ENCODE measurements at places on chromosomes 3 and 15.
A peak's percentile ranks its signal among the peaks of the same experiment; 100 is the strongest.

DNA sequence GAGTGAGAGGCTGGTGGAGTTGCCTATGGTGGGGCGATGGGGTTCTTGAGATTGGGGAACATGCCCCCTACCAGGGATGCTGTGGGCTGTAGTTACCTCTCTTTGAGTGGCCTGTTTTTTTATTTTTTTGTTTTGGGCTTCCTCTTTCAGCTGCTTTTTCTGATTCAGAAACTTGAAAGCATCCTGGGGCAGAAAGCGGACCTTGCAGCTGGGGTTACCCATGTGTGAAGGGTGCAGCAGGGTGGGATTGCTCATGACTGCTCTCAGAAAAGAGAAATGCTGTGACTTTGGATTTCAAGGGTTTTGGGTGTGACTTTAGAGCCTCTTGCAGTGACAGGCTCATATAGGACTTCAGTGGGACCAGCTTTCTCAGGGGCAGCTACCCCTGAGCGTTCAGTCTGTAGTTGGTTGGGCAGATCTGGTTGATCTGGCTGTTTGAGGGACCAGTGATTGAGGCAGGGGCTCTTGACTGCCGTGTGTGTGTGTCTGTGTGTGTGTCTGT lies 1.8 kb downstream of the LIMD1 start:
- DNase-seq, result no peak

GRCh38 chr3:27542476-27542875 lies 58.3 kb upstream of the SLC4A7 start:
- DNase-seq, result no peak

DNA sequence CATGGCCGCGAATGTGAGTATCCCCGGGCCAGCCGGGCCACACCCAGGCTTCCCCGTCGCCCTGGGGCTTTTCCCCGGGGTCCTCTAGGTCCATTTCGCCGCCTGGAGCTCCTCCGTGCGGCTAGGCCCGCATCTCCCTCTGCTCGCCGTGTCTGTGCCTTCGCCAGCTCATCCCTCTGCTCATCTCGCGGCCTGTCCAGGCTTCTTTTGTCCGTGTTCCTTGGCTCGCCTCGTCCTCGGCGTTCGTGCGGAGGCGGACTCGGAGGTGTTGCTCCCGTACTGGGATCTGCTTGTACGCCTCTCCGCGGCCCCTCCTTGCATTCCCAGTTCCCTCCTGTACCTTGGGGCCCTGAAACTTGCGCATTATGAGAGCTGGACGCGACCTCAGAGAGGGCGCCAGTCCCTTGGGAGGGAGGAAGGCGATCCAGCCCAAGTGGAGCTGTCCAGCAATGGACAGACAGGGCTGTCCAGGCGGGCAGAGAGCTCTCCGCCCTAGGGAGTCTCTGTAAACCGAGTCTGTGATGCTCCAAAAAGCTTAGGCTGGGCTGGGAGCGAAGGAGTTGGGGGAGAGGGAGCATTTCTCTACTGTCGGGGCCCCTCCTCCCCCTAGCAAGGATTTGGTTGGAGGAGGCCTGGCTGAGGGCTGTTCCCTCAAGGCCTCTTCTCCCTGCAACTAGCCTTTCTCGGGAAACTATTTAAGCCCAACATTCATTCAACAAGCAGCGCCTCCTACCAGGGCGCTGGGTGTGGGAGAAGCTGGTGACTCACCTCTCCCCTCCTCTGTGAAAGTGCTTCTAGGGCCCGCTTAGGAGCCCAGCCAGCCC lies 553 bp downstream of the TMEM43 start:
- peak; percentile 46 for DNase-seq

DNA sequence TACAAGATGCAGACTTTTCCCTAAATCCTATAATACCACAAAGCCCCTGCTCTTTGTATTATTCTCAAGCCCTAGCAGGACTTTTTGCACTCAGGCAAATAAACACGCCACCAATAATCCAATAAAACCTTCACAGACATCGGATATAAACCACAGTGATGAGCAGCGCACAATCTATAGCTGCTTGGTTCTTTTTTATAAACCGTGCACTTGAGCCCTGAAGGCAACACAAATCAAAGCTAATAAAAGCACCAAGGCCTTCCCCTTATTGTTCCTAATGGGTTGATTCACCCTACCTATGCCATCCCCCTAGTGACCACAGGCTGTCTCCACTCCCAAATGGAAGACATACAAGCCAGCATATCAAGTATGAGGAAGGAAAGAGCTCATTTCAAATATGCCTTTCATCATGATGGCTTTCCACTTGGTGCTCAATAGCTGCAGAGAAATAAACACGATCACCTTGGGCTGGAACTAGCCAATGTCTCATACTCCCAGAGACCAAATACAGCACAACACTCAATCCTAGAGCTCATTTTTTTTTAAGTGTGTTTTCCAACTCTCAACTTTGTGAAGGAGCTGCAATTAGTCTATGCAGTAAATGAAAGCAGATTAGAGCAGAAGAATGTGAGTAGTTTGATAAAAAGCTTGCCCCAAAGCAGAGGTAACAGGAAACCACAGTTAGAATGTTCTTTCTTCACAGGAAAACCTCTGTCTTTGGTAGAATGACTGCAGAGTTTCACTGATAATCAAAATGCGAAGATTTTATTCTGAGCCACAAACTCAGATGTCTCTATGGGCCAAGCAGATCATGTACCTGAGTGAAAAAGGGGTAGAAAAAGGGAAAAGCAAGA lies 573.9 kb downstream of the AGBL1 start:
- no peak for DNase-seq

DNA sequence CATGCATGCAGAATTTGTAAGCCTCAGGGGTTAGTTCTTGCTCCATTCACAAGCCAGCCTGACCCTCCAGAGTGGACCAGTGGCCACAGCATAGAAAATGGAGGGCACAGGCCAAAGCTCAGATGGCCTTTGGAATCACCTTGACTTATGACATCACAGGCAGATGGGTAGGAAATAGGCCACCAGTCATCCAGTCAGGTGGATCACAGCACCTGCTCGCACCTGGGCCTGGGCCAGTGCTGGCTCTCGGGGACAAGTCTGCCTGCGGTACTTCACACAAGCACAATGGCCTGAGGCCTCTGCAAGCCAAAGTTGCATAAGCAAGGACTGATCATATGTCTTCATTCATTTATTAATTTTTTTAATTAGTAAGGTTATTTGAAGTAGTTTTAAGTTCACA lies 39.3 kb downstream of the PPCDC start:
- no peak for DNase-seq

GRCh38 chr3:172913911-172914655 lies 163.6 kb downstream of the ECT2 start:
- no peak for DNase-seq

- DNase-seq, result no peak
These were observed 58.7 kb downstream of the CHSY1 start for GRCh38 chr15:101193120-101193644.

GRCh38 chr15:52258461-52258860 lies 37.1 kb downstream of the MYO5C start:
- no peak for DNase-seq

DNA sequence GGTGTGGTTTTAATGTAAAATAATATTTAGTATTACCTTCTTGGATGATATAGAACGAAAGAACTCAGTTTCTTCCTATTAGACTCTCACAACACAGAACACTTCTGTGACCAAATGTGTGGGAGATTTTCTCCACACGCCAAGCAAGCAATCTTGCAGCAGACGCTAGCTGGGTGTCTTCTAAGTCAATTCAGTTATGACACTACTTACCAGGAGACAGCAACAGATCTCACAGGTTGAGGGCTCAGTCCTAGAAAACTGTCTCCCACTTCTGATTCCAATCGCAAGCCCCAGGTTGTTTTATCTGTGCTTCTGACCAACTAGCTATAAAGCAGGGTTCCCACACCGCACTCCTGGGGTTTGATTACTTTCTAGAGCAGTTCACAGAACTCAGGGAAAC lies 41.2 kb downstream of the HERC1 start:
- DNase-seq, result no peak

GRCh38 chr3:39531066-39531465 lies 63.6 kb downstream of the MOBP start:
- DNase-seq, result no peak

DNA sequence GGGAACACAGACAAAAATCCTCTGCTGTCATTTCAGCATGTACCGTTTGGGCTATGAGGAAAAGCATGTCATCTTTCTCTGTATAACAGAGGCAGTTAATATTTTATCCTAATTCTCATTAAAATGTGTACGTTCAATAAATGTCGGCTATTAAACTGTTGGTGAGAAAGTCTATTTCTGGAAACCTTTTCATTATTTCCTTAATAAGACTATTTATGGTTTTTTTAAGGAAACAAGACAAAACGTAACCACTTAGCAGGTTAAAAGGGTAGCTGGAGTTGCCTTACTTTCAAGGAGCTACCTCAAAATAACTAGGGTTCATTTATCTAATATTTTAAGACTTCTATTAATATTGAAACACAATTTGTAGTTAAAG lies 1.8 kb upstream of the STT3B start:
- no peak for DNase-seq

- DNase-seq, result no peak
These were observed 524.9 kb upstream of the PROK2 start for GRCh38 chr3:72309661-72310418.
